ENCODE measurements at places on chromosomes 6 and 20.

GRCh38 chr6:85754894-85755293 is 112.2 kb upstream of the SYNCRIP start:
- DNase-seq, result no peak

DNA sequence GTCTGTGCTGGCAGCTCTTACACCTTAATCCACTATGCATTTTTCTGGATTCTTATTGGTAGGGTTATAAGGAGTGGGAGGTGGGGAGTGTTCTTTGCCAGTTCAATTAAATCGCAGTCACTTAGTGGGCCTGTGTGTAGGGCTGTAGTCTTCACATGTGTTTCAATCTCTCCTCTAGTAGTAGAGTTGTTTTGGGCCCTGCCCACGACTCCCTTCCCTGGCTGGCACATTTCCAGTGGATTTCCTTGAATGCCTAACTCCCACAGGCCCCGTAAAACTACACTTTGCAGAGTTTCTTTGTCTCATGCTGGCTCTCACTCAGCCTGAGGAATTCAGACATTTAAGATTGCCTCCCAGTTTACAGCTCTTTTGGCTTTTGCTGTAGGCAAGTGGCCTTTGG is 414.0 kb upstream of the OPRM1 start:
- no peak for DNase-seq

- no peak for DNase-seq
Observed at GRCh38 chr6:168180548-168181011, 101.6 kb upstream of the FRMD1 start.

DNA sequence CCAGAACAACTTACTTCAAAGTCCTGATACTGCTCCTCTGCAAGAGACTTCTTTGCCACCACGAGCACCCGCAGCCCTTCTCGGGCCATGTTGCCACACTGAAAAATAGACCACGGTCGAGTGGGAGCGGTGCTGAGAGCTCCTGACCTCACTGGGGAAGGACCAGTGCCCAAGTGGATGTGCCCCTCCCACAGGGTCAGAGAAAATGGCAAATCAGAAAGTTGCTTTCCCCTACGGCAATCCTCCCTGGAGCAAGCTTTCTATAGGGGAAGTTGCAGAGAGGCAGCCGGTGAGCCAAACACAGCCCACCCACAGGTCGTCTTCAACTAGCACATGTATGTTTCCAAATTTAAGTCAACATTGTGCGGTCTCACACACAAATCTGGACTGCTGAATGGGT is 85.1 kb upstream of the NFATC2 start:
- DNase-seq, result no peak

DNA sequence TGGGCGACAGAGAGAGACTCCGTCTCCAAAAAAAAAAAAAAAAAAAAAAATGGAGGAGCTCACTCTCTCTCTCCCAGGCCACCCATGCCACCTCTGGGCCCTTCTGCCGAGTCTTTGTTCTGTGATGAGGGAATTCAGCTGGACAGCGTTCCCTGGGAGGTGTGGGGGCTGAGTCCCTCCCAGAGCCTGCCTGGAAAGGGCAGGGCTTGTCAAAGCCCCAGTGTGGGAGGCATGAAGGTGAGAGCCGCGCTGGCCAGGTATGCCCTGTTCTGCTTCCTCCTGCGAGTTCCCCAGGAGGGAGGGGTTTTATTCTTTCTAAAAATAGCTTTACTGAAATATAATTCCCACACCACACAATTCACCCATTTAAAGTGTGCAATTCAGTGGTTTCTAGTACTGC is 69.6 kb downstream of the TMEM242 start:
- no peak for DNase-seq

Measured in AML-193 (cell line).